ENCODE measurements at places on chromosomes 12 and 14.

GRCh38 chr14:61670576-61670975, 24.7 kb upstream of the HIF1A start:
- DNase-seq, result no peak

GRCh38 chr14:58749066-58749669, 111.4 kb downstream of the DACT1 start:
- no peak for DNase-seq

- no peak for DNase-seq
Measured at GRCh38 chr12:20931894-20932293, 121.4 kb downstream of the SLCO1B3 start.

DNA sequence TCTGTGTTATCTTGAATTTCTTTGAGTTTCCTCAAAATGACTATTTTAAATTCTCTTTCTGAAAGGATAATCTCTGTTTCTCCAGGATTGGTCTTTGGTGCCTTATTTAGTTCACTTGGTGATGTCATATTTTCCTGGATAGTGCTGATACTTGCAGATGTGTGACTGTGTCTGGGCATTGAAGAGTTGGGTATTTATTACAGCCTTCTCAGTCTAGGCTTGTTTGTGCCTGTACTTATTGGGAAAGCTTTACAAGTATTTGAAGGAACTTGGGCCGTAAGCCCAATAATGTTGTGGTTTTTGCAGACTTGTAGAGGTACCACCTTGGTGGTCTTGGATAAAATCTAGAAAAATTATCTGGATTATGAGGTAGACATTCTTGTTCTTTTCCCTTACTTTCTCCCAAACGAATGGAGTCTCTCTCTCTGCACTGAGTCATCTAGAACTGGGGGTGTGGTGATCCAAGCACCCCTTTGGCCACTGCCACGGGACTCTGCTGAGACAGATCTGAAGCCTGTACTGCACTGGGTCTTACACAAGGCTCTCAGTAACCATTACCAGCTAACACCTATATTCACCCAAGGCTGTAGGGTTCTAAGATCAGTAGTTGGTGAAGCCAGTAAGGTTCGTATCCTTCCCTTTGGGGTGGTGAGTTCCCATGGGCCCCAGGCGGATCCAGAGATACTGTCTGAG, 703.7 kb upstream of the MGAT4C start:
- no peak for DNase-seq

GRCh38 chr14:98375566-98375965, 896.4 kb downstream of the BCL11B start:
- no peak for DNase-seq

DNA sequence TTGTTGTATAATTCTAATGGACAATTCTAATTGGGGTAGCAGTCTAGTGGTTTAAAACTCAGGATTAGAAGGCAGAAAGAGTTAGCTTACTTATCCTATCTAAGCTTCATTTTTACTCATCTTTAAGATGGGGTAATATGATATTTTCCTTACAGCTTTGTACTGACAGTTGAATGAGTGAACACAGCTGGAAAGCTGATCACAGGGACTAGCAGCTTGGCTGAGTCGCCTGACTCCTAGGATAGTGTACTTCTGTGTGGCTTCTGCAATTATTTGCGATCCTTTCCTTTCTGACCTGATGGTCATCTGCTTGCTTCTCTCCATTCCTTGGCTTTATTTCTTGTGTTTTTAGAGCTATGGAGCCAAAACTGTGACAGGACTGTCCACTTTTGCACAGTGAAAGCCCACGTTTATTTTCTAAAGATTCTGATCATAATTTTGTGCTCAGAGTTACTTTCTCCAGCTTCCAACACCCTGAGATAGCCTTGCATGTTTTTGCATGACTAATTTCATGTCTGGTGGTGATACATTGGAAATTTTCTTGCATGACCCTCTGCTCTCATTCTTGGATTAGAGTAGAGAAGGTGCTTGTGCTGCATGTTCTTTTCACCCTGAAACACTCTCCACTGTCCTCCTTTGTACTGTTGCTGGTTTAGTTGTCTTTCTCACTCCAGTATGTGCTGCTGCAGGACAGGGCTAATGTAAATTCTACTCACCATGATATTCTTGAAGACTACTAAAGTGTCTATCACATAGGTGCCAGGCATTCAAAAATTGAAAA, 377.0 kb upstream of the ATP2B1 start:
- no peak for DNase-seq

DNA sequence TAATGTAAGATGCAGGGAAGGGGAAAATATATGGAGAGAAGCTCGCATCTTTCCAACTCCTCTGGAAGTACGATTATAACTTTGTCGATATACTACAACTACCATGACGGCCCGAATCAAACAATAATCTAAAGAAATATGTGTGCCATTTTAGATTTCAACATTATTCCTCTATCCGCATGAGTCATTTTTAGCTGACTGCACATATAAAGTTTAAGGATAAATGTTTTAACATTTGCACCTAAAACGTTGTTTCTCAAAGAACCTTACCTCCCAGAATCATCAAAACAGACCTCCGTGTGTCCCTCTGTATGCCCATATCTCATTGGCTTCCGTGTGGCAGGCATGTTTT, 482 bp downstream of the WDHD1 start:
- DNase-seq, result no peak

- no peak for DNase-seq
Measured at GRCh38 chr14:89108608-89109007, 284.2 kb downstream of the TTC8 start.

- DNase-seq, result no peak
Measured at GRCh38 chr14:72053651-72054050, 121.4 kb downstream of the RGS6 start.

DNA sequence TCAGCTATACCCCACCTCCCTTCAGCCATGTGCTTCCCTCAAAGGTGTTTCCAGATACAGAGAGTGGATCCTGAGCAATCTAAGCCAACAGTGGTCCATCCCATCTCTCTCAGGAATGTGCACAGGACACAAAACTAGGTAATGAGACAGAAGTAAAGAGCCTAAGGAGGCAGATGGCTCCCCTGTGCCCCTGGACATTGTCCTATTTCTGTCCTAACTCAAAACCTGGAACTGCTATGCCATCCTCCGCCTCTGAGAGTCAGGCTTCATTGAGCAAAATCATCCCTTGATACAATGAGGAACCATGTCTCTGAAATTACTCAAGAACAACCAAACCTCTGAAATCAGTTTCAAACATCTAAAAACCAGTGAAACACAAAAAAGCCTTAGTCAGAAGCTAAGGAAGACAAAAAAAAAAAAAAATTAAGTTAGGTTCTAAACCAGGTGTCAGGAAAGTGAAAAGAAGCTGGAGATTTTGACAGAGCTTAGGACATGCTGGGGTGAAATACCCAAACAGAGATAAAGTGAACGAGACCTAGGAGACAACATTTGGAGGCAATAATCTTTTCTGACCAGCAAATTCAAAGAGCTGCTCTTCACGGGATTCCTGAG, 200.3 kb upstream of the PLEKHG7 start:
- no peak for DNase-seq

DNA sequence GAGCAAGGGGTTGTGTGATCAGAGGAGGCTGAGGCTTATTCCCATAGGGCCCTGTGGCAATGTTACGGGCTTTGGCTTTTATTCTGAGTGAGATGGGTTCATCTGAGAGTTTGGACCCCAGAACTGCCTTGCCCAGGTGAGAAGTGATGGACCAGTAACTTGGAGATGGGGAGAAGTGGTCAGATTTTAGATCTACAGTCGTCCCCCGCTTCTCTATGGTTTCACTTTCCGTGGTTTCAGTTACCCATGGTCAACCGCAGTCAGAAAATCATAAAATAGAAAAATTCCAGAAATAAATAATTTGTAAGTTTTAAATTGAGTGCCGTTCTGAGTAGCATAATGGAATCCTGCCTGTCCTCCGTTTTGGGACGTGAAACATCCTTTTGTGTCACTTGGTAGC, 40.2 kb upstream of the PPP1CC start:
- DNase-seq, result no peak

- DNase-seq, result no peak
Measured at GRCh38 chr12:104136577-104136976, 1.4 kb downstream of the NFYB start.

- DNase-seq, result no peak
Measured at GRCh38 chr12:8829621-8830020, 7.2 kb downstream of the A2ML1 start.

GRCh38 chr12:127903146-127903545, 363.8 kb upstream of the TMEM132C start:
- no peak for DNase-seq

DNA sequence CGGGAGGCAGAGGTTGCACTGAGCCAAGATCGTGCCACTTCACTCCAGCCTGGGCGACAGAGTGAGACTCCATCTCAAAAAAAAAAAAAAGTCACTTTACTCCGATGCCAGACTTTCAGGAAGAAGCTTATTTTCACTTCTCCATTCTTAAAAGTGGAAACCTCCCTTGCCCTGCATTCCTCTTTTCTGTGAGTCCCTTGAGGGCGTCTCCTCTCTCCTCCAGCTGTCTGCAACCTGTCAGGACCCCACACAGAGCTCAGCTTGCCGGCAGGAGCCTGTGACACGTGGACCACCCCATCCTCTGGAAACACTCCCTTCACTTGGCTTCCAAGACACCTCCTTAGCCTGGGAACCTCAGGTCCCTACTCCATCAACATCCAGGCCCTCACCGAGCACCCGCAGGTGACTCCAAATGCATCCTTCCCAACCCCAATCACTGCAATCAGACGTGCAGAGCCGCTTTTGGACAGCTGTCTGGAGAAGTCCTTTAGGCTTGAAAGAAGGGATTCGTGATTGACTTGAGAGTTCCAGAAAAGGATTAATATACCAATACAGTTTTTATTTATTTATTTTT, 34.3 kb downstream of the SLC15A4 start:
- DNase-seq, result no peak

- no peak for DNase-seq
Measured at GRCh38 chr12:75087654-75088053, 122.0 kb downstream of the KCNC2 start.

- DNase-seq, result no peak
Measured at GRCh38 chr14:75993567-75994041, 8.0 kb downstream of the IFT43 start.

DNA sequence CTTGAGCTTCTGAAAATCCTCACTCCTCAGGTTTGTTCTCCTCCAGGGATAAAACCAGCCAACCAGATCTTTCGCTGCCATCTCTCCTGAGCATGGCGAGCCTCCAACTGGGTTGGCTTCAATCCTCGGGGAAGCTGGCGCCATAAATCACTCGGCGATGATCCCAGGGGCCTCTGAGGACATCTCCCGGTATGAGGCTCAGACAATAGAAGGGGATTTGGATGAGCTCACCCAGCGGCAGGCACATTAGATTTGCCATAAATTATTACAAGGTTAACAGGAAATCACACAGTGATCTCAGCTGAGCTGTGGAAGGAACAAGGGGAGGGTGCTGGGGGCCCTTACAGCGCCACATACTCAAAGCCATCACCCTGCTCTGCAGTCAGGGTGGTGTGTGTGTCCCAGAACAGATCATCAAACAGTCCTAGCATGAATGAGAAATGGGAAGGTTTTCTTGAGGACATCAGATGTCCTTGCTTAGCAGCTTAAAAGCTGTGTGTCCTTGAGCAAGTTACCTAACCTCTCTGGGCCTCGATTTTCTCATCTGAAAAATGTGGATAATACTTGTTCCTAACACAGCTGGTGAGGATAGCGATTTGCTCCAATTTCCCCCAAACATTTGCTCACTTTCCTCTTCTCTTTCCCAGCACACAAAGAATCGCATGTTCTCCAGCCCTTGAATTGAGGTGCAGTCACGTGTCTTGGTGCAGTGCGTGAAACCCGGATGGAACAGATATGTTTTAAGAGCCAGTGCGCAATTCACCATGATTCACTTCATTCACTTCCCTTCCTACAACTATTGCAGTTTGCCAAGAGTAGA, 142.8 kb downstream of the SCARB1 start:
- no peak for DNase-seq

DNA sequence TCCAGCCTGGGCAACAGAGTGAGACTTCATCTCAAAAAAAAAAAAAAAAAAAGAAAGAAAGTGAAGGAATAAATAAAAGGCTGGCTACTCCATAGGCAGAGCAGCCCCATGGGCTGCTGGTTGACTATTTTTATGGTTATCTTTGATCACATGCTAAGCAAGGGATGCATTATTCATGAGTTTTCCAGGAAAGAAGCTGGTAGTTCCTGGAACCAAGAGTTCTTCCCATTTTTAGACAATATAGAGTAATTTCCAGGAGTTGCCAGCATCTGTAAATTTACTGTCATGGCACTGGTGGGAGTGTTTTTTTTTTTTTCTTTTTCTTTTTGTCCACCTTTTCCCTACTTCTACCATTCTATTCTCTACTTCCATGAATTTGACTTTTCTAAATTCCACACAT, 24.2 kb downstream of the FGD4 start:
- no peak for DNase-seq

GRCh38 chr14:22428700-22429291, 160.2 kb downstream of the DAD1 start:
- DNase-seq, result no peak

- DNase-seq, result no peak
Measured at GRCh38 chr12:130960787-130961186, 7.1 kb downstream of the ADGRD1 start.

DNA sequence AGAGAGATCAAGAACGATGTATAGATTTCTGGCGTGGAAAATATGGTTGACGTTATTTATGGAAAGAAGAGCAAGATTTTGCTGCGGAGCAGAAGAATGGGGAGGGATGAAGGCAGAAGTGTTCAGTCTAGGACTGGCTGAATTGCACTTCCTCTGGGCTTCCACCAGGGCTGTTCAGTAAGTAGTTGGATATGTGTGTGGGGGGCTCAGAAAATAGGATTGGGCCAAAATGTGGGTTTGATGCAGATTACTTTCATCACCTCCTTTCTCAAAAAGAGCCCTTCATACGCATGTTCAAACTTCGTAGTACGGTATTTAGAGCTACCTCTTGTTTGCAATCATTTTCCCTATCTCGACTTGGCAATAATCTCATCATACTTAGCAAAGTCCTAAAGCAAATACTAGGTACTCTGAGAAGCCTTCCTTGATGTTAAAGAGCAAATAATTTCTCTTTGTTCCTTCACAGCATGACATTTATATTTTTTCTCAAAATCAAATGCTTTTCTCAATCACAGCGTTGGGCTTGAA, 349.4 kb downstream of the NELL2 start:
- DNase-seq, result no peak

DNA sequence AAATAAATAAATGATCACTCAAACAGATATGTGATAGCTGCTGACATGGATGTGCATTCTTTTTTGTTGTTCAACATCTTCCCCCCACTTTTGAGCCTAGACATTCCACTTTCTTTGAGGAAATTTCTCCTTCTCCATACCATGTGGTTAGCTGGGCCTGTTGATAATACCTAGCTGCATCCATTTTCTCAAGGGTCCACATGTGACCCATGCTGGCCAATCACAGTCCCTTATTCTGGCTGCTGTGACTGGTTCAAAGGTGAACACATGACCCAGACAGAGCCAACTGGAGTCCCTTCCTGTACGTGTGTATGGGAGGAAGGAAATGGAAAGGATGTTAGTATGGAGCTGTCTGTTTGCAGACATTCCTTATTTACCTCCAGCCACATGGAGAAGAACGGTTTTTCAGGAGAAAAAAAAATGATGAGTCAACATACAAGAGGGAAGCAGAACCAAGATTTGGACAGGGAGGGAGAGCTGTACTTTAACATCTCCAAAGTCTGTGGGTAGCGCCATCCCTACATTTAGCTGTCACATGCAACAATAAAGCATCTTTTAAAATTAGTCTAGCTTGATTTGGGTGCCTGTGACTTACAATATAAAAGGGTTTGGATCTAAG, 391.7 kb upstream of the TBX3 start:
- DNase-seq, result no peak

- DNase-seq, result no peak
Measured at GRCh38 chr12:14941369-14941768, 3.0 kb upstream of the ERP27 start.
